Stimulated activated CD4-positive, alpha-beta T cell treated with anti-CD3 and anti-CD28 coated beads, TNF-alpha, amount 100 ng/mL, for 24 hours (primary cell): ENCODE measurements at places on chromosomes 2 and 18.
A peak's percentile ranks its signal among the peaks of the same experiment; 100 is the strongest.

- no peak for DNase-seq
Measured at GRCh38 chr2:23375448-23375847, 9.5 kb upstream of the KLHL29 start.

GRCh38 chr2:215826376-215826775, 187.0 kb downstream of the MREG start:
- DNase-seq, result no peak

- DNase-seq, result no peak
Measured at GRCh38 chr2:102977426-102978090, 215.7 kb downstream of the TMEM182 start.

DNA sequence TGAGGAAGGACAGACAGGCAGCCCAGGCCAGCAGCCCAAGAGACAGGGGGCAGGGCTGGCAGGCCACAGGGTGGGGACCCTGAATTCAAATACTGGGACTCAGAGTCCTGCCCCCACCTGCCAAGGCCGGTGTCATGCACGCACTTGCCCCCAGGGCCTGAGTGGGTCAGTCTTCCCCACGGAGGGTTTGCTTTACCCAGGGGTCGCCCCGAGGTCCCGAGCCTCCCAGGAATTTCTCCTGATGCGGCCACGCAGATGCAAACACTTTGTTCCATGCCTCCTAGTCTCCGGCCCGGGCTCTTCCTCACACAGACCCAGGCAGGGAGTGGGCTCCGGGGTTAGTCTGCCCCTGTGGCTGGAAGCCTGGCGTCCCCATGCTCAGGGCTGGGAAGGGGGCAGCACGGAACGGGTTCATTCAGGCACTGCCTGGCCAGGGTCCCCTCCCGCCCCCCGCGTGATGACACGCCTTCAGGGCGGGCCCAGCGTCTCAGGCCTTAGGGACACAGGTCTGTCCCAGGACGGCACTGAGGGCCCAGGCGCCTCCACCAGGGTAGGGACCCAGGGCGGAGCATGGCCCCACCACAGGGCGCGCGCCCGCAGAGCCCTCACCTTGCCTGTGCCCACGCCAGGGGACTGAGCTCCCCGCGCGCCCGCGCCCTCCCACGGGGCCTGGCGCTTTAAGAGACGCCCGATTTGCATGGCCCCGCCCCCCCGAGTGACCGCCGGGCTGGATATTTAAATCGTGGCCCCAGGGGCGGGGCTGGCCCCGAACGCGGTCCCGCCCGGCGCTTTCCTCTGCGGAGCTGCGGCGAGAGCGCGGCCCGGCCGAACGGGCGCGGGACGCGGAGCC, at the start of gene SNED1:
TSS of gene SNED1 (plus strand) at position 763 of the 850 bp plus-strand sequence. CDS start 220 bp downstream, outside the sequence.
- DNase-seq, result peak; percentile 55

- no peak for DNase-seq
Measured at GRCh38 chr2:111171337-111171930, 50.7 kb downstream of the BCL2L11 start.

GRCh38 chr2:237042101-237042500, 43.6 kb upstream of the COPS8 start:
- no peak for DNase-seq

GRCh38 chr2:50647381-50647780, 384.6 kb downstream of the NRXN1 start:
- no peak for DNase-seq

DNA sequence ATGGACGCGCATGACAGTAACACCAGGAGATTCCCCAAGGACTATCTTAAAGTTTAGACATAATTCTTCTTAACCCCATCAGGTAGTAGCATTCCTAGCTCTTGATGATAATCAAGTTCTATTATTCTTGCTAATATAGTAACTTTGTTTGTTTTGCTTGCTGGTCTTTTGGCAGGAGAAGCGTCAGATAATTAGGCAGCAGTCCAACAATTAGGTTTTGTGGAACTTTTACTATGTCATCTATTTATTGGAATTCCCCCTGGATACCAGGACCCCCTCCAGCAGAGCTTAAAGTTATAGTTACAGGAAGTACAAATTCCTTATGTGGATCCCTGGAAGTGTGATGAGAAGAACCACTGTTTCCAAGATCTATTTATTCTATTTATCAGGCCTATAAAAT, 1138.0 kb upstream of the FAM98A start:
- no peak for DNase-seq

GRCh38 chr18:13615432-13615861, 110.9 kb downstream of the FAM210A start:
- no peak for DNase-seq

GRCh38 chr2:181203916-181204315, 223.5 kb downstream of the UBE2E3 start:
- no peak for DNase-seq

GRCh38 chr18:73724958-73725357, 422.7 kb downstream of the FBXO15 start:
- no peak for DNase-seq

DNA sequence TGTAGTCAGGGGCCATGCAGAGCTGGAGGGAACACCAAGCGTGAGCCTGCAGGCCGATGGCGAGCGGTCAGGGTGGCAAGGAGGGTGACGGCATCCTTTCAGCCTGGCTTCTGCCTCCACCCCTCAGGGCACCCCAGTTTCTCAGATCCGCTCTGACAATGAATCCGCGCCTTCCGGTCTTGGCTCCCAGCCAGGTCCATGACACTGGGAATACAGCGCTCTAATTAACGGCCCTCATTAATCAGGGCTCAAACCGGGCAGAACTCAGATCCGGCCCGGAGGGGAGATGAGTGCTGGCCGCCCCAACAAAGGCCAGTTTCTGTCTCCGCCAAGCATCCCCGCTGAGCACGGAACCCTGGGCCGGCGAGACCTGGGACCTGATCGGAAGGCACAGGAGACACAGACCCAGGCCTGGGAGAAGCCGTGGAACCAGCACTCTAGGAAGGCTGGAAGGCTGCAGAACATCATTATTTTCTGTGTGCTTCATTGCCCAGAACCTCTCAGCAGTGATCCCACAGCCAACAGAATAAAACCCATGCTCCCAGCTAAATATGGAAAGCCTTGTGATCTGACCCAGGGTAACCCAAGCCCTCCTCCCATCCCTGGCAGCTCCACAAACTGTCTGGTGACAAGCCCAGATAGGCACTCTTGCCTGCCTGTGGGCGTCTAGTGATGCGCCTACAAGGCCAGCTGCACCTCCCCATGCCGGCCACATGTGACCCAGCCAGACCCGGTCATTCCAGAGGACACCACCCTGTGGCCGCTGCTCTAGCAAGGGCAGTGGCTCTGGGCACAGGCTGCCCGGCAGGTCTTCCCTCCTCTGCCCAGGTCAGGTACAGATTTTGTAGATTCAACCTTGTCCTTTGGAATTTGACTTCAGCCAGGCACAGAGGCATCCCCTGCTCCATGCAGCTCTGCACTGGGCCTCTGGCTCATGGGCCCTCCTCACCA, 438.7 kb upstream of the MYT1L start:
- DNase-seq, result no peak

GRCh38 chr18:4193086-4193485, 262.0 kb downstream of the DLGAP1 start:
- DNase-seq, result no peak

DNA sequence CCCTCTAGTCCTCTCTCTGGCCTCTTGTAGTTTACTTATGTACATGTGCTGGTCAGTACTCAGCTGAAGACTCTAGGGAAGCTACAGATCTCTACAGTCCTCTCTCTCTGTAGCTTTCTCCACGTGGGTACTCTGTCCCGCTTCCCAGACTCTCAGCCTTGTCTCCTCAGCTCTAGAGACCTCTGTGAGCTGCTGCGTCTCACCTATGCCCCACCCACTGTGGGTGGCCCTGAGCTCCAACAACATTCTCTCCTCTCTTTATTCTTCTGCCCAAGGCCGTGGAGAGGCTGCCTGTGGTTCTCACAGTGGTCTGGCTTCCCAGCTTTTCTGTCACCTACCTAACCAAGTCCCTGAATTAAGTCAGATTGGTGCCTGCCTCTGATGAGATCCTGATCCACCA, 33.4 kb downstream of the MFSD6 start:
- DNase-seq, result no peak

- DNase-seq, result no peak
Measured at GRCh38 chr2:127950264-127950663, 64.5 kb upstream of the AMMECR1L start.

DNA sequence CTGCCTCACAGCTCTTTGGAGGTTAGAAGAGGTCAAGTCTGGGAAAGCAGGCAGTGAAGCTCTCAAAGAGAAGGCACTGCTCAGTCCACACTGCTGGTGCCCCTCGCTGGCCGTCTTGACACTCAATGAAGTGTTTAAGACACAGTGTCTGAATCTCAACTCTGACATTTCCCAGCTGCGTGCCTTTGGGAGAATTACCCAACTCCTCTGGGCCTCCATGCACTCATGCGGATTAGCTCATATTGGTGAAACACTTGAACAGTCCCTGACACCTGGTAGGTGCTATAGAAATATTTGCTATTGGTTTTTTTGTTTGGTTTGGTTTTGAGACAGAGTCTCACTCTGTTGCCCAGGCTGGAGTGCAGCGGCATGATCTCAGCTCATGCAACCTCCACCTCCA, 281.0 kb downstream of the SRBD1 start:
- DNase-seq, result no peak

- DNase-seq, result no peak
Measured at GRCh38 chr2:150491430-150491829, 4.0 kb upstream of the RND3 start.
